ENCODE measurements at places on chromosomes 13 and 19.

- no peak overlapping the region for H3K4me3 ChIP-seq
- no peak for DNase-seq
- H3K27ac ChIP-seq: no peak overlapping the region
- H3K4me1 ChIP-seq: no peaks in the 10 kb centered on the region
Measured at GRCh38 chr13:83568019-83568418, 314.3 kb downstream of the SLITRK1 start.

GRCh38 chr13:23690668-23691067 is 120.5 kb downstream of the TNFRSF19 start:
- H3K4me1 ChIP-seq: no peaks in the 10 kb centered on the region
- DNase-seq: no peak
- no peaks in the 10 kb centered on the region for H3K27me3 ChIP-seq
- H3K27ac ChIP-seq: no peak overlapping the region
- H3K4me3 ChIP-seq: no peak overlapping the region

- no peak for DNase-seq
- peaks cover 4% of the 10 kb centered on the region for H3K4me1 ChIP-seq
- H3K27ac ChIP-seq: no peak overlapping the region
Measured at GRCh38 chr19:12991296-12991695, 4.0 kb upstream of the NFIX start.

- DNase-seq: no peak
- H3K4me3 ChIP-seq: peak overlapping the region; percentile 49
- no peaks in the 10 kb centered on the region for H3K27me3 ChIP-seq
- H3K27ac ChIP-seq: no peak overlapping the region
- H3K4me1 ChIP-seq: no peaks in the 10 kb centered on the region
- no peaks in the 10 kb centered on the region for H3K36me3 ChIP-seq
Measured at GRCh38 chr19:5530701-5531100, 37.1 kb downstream of the TINCR start.

GRCh38 chr13:94242554-94242953 is 236.9 kb downstream of the DCT start:
- no peaks in the 10 kb centered on the region for H3K4me1 ChIP-seq
- H3K27ac ChIP-seq: no peak overlapping the region
- no peaks in the 10 kb centered on the region for H3K36me3 ChIP-seq
- no peaks in the 10 kb centered on the region for H3K27me3 ChIP-seq

DNA sequence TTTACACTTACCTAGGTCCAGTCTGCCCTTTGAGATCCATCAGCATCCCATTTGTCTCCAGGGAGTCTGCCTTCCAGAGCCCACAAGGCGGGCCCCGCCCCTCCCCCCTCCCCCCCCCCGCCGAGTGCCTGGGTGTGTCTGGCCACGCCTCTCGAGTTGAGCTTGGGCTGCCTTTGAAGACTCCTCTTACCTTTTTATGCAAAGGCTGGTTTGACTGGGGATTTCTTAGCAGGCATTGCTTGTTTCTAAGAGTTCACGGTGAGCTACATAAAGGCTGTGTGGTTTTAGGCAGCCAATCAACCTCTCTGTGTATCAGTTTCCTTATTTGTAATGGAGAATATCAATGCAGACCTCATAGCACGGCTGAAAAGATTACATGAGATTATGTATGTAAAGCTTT is 11.3 kb downstream of the GPR12 start:
- no peaks in the 10 kb centered on the region for H3K4me1 ChIP-seq
- no peak for DNase-seq
- H3K27ac ChIP-seq: no peak overlapping the region
- H3K36me3 ChIP-seq: no peaks in the 10 kb centered on the region
- H3K27me3 ChIP-seq: no peaks in the 10 kb centered on the region

- H3K27ac ChIP-seq: no peak overlapping the region
- peaks cover 12% of the 10 kb centered on the region for H3K4me1 ChIP-seq
- H3K4me3 ChIP-seq: peak overlapping the region; percentile 78
- DNase-seq: no peak
- H3K36me3 ChIP-seq: peaks cover 18% of the 10 kb centered on the region
- H3K27me3 ChIP-seq: no peaks in the 10 kb centered on the region
Measured at GRCh38 chr19:18119013-18119716, 21.6 kb downstream of the MAST3 start.

- no peaks in the 10 kb centered on the region for H3K36me3 ChIP-seq
- no peaks in the 10 kb centered on the region for H3K4me1 ChIP-seq
- no peak overlapping the region for H3K27ac ChIP-seq
- no peak overlapping the region for H3K4me3 ChIP-seq
Measured at GRCh38 chr19:28961772-28962500, 251.0 kb downstream of the UQCRFS1 start.

- H3K4me1 ChIP-seq: no peaks in the 10 kb centered on the region
- no peak for DNase-seq
- no peak overlapping the region for H3K27ac ChIP-seq
- H3K36me3 ChIP-seq: no peaks in the 10 kb centered on the region
Measured at GRCh38 chr19:29375429-29376119, 150.2 kb upstream of the VSTM2B start.

GRCh38 chr13:112690283-112690929 is 568 bp downstream of the ATP11A start:
- H3K4me1 ChIP-seq: peaks cover 29% of the 10 kb centered on the region
- DNase-seq: no peak
- peak overlapping the region; percentile 83 for H3K27ac ChIP-seq
- H3K36me3 ChIP-seq: no peaks in the 10 kb centered on the region
- peak overlapping the region; percentile 59 for H3K4me3 ChIP-seq

GRCh38 chr13:27923794-27924528 is 4.2 kb downstream of the PDX1 start:
- H3K27me3 ChIP-seq: peaks cover 100% of the 10 kb centered on the region
- peak; percentile 36 for DNase-seq
- H3K27ac ChIP-seq: no peak overlapping the region
- no peak overlapping the region for H3K4me3 ChIP-seq
- no peaks in the 10 kb centered on the region for H3K4me1 ChIP-seq

DNA sequence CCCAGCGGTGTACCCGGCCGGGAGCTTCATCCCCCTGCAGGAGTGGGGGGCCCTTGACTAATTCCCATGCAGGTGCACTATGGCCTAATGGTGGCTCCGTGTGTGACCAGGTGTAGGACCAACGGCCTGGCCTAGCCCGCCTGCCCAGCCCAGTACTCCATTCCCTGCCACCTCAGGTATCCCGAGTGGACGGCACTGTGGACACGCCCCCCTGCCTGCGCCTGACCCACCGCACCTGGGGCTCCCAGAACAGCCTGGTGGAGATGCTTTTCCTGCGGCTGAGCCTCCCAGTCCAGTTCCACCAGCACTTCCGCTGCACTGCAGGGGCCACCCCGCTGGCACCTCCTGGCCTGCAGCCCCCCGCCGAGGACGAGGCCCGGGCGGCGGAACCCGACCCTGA is 39.7 kb downstream of the RYR1 start:
- no peaks in the 10 kb centered on the region for H3K36me3 ChIP-seq
- peaks cover under 1% of the 10 kb centered on the region for H3K27me3 ChIP-seq
- no peak for DNase-seq
- no peaks in the 10 kb centered on the region for H3K4me1 ChIP-seq
